ENCODE measurements at places on chromosomes 1 and 21. TPM values are rescaled to one million over a fixed set of nuclear protein-coding genes. Genes with fewer than 3 reads are reported as not detected.

DNA sequence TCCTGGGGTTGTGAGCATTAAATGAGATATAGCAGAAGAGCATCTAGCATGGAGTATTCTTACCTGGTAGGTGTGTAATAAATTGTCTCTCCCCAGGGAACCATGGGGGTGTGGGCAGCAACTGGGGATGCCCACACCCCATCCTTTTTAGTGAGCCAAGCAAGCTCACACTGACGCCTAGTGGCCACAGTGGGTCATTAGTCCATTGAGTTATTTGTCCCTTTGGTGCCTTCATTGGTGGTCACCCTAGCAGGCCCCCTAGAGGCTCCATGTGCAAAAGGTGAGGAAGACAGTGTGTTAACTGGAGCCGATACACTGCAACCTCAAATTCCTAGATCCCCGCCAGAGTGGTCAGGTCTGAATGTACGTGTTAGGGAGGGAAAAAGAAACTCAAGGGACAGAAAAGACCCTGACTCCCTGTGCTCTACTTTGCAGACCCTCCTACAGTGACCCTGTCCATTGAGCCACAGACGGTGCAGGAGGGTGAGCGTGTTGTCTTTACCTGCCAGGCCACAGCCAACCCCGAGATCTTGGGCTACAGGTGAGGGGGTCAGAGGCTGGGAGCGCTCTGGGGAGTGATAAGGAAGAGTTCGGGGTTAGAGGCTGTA is 93.3 kb upstream of the CD1D start:
- peak; percentile 50 for DNase-seq
- peaks cover 85% of the 10 kb centered on the region for H3K36me3 ChIP-seq
- no peak overlapping the region for H3K27ac ChIP-seq
- H3K4me1 ChIP-seq: no peaks in the 10 kb centered on the region
- H3K4me3 ChIP-seq: no peak overlapping the region
- no peaks in the 10 kb centered on the region for H3K27me3 ChIP-seq

GRCh38 chr1:184300446-184300845 is 86.4 kb upstream of the C1orf21 start:
- H3K27me3 ChIP-seq: no peaks in the 10 kb centered on the region
- peaks cover 44% of the 10 kb centered on the region for H3K4me1 ChIP-seq
- H3K36me3 ChIP-seq: no peaks in the 10 kb centered on the region
- no peak overlapping the region for H3K4me3 ChIP-seq

Gene SUSD4
- total RNA-seq: 7.2 TPM

- H3K36me3 ChIP-seq: peaks cover 22% of the 10 kb centered on the region
- no peak overlapping the region for H3K27ac ChIP-seq
- no peak for DNase-seq
- H3K27me3 ChIP-seq: no peaks in the 10 kb centered on the region
- peaks cover 16% of the 10 kb centered on the region for H3K4me1 ChIP-seq
These were observed 3.8 kb upstream of the GALE start for GRCh38 chr1:23804183-23804835.

GRCh38 chr1:75482951-75483350 is 128.0 kb downstream of the SLC44A5 start:
- H3K27me3 ChIP-seq: no peaks in the 10 kb centered on the region
- no peak overlapping the region for H3K4me3 ChIP-seq
- H3K4me1 ChIP-seq: no peaks in the 10 kb centered on the region
- H3K36me3 ChIP-seq: no peaks in the 10 kb centered on the region
- no peak for DNase-seq
- no peak overlapping the region for H3K27ac ChIP-seq

GRCh38 chr1:236284291-236284721 is 2.5 kb upstream of the ERO1B start:
- peaks cover 6% of the 10 kb centered on the region for H3K4me1 ChIP-seq
- DNase-seq: no peak
- H3K27me3 ChIP-seq: no peaks in the 10 kb centered on the region
- H3K4me3 ChIP-seq: no peak overlapping the region

Gene RNASEL
- total RNA-seq: 3.3 TPM

GRCh38 chr1:90708826-90709225 is 8.3 kb downstream of the BARHL2 start:
- no peak overlapping the region for H3K4me3 ChIP-seq
- no peak for DNase-seq
- H3K27me3 ChIP-seq: peaks cover 99% of the 10 kb centered on the region
- no peak overlapping the region for H3K27ac ChIP-seq
- H3K36me3 ChIP-seq: no peaks in the 10 kb centered on the region

DNA sequence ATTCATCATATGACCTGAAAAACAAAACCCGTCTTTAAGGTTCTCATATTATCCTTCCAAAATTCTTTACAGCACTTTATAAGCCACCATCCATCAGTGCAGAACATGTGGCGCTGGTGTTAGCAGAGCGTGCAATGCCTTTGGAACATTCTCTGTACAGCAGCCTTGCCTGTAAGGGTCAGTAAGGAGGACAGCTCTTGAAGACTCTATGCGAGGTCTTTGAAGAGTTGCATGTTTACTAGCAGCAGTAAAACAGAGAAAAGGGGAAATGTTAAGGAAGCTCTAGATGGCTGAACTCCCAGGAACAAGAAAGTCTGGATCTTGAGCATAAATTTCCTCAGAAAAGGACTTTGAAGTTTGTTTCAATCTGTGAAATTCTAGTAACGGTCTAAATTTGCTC is 365.6 kb downstream of the DUSP10 start:
- H3K27me3 ChIP-seq: no peaks in the 10 kb centered on the region
- H3K36me3 ChIP-seq: no peaks in the 10 kb centered on the region
- no peak overlapping the region for H3K4me3 ChIP-seq
- no peak overlapping the region for H3K27ac ChIP-seq
- no peak for DNase-seq

GRCh38 chr1:84376000-84376910 is 22.0 kb upstream of the DNASE2B start:
- peaks cover 32% of the 10 kb centered on the region for H3K4me1 ChIP-seq
- H3K27me3 ChIP-seq: no peaks in the 10 kb centered on the region

GRCh38 chr1:189851806-189852367 is 625.8 kb downstream of the BRINP3 start:
- no peak overlapping the region for H3K4me3 ChIP-seq
- H3K27me3 ChIP-seq: no peaks in the 10 kb centered on the region
- no peak for DNase-seq
- no peak overlapping the region for H3K27ac ChIP-seq
- no peaks in the 10 kb centered on the region for H3K36me3 ChIP-seq
- H3K4me1 ChIP-seq: no peaks in the 10 kb centered on the region
